ENCODE measurements at places on chromosomes 2 and 18.

DNA sequence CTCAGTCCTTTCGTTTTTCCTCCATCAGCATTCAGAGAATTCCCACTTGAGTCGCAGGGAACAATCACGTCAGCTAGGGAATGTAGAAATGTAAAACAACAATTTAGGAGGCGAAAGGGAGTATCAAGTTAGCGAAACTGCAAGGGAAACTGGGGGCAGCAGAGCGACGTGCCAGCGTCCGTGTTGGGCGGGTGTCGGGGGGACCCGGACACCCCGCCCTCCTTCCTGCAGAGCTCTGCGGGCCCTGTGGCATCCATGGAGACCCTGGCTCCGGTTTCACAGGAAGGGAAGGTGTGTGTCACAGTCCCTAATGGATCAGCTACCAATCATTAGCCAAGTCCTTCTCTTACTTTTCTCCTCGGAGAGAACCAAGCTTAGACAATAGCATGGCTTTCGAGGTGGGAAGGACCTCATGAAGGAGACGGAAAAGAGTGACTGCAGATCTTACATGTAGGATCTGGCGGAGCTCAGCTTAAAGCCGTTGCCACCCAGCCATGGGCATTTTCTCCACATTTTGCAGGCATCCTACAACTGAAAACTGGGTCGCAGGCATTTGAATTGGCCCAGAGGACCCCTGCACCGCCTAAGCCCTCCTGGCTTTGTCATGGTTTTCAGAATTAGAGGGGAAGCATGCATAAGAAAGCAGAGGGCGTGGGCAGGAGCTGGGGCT lies 33.7 kb downstream of the SOX11 start:
- DNase-seq, result no peak

- DNase-seq, result peak; percentile 3
Observed at GRCh38 chr18:50372743-50373142, 2.1 kb upstream of the SKA1 start.

DNA sequence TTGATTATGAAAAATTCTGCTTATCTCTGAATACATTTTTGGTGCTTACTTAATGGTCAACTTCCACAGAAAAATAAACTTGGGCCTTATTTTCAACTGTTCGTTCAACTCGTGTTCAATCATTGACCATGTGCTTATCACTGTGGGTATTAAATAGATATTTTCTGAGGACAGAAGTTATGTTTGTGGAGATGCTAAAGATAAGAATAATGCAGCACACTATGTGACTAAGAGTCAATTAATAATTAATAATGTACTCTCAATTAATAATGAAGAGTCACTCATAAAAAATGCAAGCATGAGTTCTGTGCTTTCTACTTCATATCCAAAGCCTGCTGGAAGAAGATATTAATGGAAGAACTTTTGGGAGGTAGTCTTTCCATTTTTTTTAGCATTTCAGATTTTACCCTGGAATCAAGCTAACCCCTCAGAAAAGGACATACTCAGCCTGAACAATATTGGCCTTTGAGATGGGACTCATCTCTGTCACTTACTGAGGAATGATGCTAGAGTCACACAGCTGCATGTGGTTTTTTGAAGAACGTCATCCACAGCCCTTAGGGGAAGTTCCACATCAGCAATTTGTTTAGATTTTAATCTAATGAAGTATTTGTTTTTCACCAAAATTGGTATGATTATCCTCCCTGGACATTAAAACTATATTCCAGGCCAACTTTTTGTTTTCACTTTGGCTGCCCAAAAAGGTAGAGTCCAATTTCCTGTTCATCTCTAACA lies 191.9 kb upstream of the CRIM1 start:
- peak; percentile 46 for DNase-seq

DNA sequence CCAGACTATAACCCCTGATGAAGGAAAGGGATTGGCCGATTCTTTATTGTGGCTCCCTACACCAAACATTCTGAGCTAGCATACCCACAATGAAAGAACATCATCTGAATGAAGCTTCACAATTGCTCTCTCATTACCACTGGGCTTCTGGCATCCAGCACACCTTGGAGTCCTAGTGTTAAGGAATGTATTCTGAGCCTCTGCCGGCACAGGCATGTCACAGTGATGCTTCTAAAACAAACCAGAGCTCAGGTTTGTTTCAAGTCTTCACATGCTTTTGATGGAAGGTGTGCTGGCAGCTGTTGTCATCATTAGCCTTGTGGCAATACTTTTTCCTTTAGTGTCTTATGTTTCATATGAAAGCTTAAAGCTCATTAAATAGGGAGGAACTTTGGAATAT lies 76.3 kb upstream of the RBBP8 start:
- DNase-seq, result no peak

DNA sequence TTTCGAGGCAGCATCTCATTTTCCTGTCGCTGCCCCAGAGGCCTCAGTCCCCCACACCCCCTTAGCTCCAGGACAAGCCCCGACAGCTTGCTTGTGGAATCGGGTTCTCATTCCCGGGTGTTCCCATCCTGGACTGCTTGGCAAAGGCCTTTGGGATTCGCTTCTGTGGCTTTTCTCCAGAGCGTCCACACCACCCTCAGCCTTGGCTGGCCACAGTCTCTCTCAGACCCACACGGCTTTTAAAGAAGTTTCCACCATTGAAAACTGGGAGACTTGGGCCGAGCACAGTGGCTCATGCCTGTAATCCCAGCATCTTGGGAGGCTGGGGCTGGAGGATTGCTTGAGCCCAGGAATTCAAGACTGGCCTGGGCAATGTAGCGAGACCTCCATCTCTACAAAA lies 2.7 kb downstream of the ESPNL start:
- no peak for DNase-seq

- DNase-seq, result peak; percentile 96
Observed at GRCh38 chr2:108533832-108534583, at the start of gene LIMS1. Gene LIMS1, plus strand, starts transcription at chr2:108534470. Its CDS starts 93 bp downstream, at chr2:108534563.

GRCh38 chr2:47528874-47529273 lies 125.9 kb downstream of the MSH2 start:
- DNase-seq, result no peak

GRCh38 chr2:3986530-3987258 lies 283.3 kb downstream of the DCDC2C start:
- no peak for DNase-seq

GRCh38 chr2:397521-397920 lies 109.6 kb upstream of the ALKAL2 start:
- no peak for DNase-seq

DNA sequence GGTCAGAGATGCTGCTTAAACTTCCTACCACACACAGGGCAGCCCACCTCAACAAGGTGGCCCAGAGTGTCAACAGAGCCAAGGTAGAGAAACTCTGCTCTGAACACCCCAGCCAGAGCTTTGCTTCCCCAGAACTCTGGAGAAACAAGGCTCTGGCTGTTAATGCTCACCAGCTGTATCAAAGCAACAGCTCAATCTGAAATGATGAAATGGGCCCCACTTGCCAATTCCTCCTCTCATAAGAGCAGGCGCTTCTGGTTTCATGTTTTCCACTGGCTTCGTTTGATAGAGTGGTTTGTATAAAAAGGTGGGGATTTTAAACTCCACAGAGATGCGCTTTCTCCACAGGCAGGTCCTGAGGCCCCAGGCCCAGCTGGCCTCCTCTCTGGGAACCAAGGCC lies 60.9 kb upstream of the TFCP2L1 start:
- no peak for DNase-seq

GRCh38 chr2:144663207-144663606 lies 143.3 kb upstream of the ZEB2 start:
- peak; percentile 87 for DNase-seq

GRCh38 chr2:198662905-198663304 lies 794.8 kb downstream of the SATB2 start:
- no peak for DNase-seq
